ENCODE measurements at places on chromosomes 2 and 18.

DNA sequence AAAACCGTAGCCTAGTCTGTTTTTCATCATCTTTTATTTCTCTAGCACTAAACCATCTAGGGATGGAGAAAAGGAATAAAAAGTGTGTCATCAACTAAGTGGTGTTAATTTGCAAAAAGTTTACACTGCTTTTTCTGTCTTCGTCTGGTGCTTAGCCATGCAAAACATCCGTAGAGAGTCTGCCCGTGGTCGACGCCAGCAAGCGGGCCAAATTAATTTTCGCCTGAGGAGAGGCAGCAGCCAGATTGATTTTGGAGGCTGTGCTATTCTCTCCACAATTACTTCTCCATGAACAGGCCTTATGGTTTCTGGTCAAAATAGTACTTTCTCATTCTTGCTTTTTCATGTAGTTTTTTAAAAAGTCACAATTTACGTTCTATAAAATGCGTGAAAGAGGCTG, 46.3 kb downstream of the TNFRSF11A start:
- DNase-seq, result no peak

DNA sequence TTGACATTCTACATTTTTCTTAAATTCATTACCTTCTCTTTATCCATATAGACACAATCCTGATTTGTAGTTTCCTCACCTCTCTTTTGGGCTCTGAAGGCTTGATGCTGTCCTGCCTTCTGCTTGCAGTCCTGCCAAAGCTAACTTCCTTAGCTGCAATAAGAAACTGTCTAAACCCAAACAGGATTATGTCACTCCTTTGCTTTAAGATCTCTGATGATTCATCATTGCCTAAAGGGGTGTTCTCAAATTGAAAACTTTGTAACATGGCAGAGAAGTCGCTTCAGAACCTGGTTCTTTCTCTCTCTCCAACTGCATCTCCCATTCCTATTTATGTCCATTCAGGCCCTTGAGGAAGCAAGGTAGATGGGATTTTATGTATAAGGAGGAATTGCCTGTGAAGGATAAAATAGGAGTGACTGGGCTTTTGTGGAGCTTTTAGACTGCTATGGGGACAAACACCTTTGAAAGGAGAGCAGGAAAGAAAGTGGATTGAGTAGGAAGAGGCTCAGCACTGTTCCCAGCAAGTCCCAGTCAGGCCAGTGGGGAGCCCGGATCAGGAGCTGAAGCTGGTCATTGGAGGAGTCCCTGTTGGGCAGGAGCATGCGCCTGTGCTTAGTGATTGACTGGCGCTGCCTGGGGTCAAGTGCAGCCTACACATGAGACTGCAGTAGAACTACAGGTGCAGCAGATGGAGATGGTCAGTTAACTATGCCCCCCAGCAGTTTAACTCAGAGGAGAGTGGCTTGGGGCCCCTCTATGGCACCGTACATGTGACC, 390.6 kb downstream of the CTNNA2 start:
- no peak for DNase-seq

DNA sequence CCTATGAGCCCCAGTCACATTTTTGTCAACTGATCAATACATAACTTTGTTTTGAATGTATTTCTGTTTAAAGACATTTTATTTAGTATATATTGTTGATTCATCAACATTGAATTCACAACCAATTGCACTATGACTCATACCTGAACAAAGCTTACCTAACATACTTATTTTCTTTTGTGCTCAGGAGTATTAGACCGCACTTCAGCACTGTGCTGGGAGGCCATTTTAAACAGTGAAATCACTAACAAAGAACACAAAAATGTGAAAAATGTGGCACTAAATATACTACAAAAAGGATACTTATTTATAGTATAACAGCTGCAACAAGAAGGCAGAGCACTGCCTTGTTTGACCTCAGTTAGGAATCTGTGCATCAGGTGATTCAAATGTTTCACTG, 12.4 kb upstream of the IFIH1 start:
- no peak for DNase-seq

- no peak for DNase-seq
Observed at GRCh38 chr2:147386284-147386683, 458.5 kb upstream of the ACVR2A start.

DNA sequence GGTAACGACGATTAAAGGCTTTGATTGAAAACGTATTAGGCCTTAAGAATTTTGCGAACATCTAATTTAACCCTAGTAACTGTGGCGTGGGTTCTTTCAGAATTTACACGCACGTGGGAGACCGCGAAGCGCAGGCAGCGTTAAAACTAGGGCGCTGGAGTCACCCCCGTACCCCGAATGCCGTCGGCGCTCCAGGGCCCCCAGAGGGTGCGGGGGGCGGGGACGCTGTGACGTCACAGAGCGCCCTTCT, 673 bp upstream of the SMCHD1 start:
- DNase-seq, result no peak

GRCh38 chr2:218259099-218259961, 1.5 kb upstream of the GPBAR1 start:
- no peak for DNase-seq
